Bronchial smooth muscle cell (primary cell): ENCODE measurements at places on chromosomes 5 and 9. TPM values are rescaled to one million over a fixed set of nuclear protein-coding genes. Genes with fewer than 3 reads are reported as not detected.

The NR2F1-AS1 gene
- 35.8 and 43.1 TPM in 2 replicates for total RNA-seq

The LPAR1 gene
- 159 and 450 TPM in 2 replicates for total RNA-seq

The SLC36A2 gene
- not detected in 2 replicates for total RNA-seq

The TEK gene
- total RNA-seq, result 0.43 and 15.6 TPM in 2 replicates

The SVEP1 gene
- 28.2 and 62.5 TPM in 2 replicates for total RNA-seq

The GIN1 gene
- 4.7 and 5.7 TPM in 2 replicates for total RNA-seq
